Fibroblast of skin of left quadriceps (primary cell): ENCODE measurements at places on chromosomes 5 and 9.

DNA sequence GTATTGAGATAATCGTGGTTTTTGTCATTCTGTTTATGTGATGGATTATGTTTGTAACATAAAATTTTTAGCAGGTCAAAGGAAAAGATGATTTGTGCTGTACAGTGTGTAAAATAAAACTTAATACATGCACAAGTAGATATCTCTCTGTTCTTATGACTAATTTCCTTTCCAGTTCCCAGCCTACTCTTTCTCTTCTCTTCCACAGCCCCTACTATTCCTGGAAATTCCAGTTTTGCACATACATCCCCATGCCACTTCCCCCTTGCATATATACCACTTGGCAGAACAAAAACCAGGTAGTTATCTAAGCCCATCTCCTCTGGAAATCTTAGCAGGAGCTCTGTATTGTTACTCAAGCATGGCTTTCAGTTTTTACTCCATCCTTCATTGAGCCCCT is 20.2 kb downstream of the TEK start:
- DNase-seq, result no peak

DNA sequence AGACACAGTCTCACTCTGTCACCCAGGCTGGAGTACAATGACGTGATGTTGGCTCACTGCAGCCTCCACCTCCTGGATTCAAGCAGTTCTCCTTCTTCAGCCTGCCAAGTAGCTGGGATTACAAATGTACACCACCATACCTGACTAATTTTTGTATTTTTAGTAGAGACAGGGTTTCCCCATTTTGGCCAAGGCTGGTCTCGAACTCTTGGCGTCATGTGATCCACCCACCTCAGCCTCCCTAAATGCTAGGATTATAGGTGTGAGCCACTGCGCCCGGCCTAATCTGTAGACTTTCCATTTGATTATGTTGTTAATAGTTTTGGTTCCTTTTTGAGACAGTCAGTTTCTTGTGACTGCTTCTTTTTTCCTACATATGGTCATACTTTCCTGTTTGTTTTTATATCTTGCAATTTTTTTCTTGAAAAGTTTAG is 31.0 kb downstream of the MTREX start:
- no peak for DNase-seq

DNA sequence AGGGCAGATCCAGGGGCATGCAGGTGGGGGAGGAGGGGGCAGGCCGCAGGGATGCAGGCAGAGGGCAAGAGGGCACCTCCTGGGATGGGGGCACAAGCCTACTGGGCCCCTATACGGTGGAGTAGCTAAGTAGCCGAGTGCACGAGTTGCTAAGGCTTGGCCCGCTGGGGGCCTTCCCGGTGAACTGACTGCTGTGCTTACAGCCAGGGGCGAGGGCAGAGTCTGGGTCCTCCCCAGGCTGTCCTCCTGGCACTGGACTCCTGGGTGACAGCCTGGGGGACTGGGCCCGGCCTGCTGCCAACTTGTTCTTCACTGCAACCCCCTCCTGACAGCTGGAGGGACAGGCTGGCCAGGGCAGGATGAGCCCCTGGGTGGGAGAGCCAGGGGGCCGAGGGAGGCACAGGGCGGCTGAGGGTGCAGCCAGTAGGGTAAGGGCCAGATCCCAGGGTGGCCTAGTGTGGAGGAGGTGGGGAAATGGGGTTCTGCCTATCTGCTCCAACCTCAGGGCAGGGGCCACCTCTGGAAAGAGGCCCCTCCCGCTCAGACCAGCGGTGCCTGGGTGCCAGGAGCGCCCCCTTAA is 1.7 kb upstream of the EGFL7 start:
- no peak for DNase-seq

- no peak for DNase-seq
Measured at GRCh38 chr5:130052752-130053151, 148.5 kb downstream of the CHSY3 start.
